ENCODE measurements at places on chromosomes 3 and 15.

DNA sequence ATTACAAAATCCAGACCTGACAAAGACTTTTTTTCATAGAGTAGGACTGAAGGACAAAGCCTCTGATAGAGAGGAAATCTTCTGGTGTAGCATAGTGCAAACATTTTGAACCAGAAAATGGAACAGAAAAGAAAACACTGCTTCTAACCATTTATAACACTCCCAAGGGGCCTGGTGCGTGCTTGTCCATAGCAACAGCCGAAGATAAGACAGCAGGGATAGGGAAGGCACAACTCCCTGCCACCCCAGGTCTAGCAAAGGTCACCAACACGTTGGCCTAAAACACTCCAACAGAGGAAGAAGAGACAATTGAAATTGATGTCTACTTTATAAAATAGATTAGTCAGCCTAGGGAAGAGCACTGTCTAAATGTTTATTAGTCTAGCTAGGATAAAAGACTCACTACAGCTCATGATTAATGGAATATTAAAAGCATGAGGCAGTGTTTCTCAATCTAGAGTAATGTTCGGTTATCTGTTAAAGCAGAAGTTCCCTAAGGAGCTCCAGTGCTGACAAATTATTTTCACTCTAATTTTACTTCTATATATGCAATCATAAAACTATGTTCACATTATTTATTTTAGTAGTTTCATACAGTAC is 145.2 kb downstream of the P3H2 start:
- no peak for DNase-seq

DNA sequence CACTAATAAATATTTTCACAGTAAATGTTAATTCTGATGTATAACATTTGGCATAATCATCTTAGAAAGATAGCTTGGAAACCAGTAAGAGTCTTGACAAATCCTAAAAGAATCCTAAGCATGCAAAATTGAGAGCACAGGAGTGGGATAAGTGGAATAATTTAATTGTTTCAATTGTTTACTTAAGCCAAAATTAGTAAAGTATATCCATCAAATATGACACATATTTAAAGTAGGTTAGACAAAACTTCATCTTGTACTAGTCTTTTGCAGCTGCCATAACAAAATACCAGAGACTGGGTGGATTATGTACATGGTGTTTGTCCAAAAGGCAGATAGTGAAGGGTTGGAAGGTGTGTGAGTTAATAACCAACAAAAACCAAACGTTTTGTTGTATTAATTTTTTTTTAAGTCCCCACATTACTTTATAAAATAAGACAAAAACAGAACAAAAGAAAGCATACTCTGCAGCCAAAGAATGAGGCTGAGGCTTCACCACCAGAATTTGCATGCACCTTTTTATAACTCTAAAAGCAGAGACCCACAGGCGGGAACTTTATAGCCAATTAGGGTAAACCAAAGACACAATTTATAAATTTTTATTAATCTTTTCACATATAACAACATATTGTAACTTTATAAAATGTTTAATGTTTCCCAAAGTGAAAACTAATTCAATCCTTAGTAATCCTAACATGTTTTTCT is 41.9 kb upstream of the CD200R1L start:
- no peak for DNase-seq

GRCh38 chr3:148727231-148727630 is 29.5 kb downstream of the AGTR1 start:
- no peak for DNase-seq

DNA sequence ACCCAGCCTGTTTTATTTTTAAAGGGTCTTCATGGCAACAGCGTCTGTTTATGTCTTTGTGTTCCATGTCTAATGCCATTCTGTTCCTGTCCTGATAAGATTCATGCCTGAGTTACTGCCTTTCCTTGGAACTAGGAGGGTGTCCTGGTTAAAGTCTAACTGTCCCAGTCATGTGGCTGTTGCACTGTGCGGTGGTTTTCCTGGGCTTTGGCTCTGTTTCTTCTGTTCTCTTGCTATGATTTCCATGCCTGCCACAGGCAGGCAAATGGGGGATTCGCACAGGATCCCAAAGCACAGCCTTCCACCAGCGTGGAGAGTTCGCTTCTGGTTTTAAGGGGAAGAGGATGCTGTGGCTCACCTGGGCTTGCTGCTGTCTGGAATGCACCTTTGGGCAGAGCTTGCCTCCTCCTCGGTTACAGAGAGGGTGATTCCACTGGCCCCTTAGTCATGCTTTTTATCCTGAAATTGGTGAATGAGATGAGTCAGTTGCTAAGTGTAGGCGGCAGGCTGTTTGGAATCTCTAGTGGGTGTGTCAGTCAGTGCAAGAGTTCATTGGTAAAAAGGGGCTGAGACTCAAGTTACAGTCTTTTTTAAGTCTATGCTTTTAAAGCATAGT is 86.8 kb downstream of the CCK start:
- DNase-seq = no peak

GRCh38 chr3:130789782-130790322 is 43.2 kb upstream of the PIK3R4 start:
- no peak for DNase-seq

GRCh38 chr3:85255949-85256348 is 297.2 kb downstream of the CADM2 start:
- DNase-seq = no peak

GRCh38 chr15:80695099-80695910 is at the start of gene ABHD17C:
TSS of gene ABHD17C (plus strand) at chr15:80695310. CDS start at chr15:80695430, 120 bp downstream.
- DNase-seq = no peak

GRCh38 chr3:123258811-123259420 is 57.2 kb downstream of the SEC22A start:
- DNase-seq = no peak

- DNase-seq = no peak
Observed at GRCh38 chr15:69298697-69299441, at the start of gene PAQR5. TSS of gene PAQR5 (plus strand) at chr15:69298912. CDS start at chr15:69360081, 61,169 bp downstream.

GRCh38 chr3:8224941-8225340 is 276.7 kb upstream of the LMCD1 start:
- DNase-seq = no peak

GRCh38 chr3:42118762-42119361 is 27.7 kb downstream of the TRAK1 start:
- no peak for DNase-seq

DNA sequence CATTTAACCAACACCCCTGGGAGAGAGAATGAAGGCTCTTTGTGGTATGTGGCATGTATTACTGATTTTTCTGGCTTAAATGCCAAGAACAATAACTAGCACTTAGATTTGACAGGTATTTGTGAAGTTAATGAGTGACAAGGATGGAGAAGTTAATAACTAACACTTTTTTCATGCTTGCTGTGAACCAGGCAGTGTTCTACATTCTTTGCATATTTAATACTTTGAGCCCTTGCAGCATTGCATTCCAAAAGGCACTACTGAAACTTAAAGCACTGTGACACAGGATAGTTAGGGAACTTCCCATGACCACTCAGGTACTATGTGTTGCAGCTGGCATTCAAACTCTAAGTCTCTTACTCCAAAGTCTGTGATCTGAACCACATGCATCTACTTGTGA is 650.6 kb downstream of the ZPLD1 start:
- DNase-seq = no peak

DNA sequence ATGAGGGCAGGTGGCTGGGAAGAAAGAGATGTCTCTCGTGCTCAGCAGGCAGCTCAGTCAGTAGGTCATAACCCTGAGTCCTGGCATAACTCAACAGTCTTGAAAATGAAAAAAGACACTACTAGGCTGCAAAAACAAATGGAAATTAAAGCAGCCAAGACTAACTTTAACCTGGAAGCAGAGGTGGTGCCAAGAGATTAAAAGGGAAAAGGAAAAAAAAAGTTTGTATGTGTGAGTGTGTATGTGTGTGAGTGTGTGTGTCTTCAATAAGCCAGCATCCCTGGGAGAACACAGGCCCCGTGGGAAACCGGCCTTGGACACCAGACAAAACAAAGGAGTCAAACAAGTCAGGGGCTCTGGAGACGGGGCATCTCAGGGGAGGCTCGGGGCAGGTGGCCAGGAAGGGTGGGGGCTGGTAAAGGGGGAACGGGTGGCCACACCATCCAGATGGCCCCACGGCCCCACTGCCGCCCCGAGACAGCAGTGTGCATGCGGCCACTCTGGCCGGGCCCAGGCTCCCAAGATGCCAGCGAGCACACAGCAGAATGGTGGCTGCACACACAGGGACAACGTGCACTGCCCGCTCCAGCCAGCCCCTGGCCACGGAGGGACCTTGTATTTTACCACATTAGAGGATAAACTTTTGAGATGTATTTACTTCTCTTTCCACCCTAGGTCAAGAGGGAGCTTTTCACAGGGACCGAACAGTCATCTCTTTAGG is 23.8 kb downstream of the CYFIP1 start:
- no peak for DNase-seq

DNA sequence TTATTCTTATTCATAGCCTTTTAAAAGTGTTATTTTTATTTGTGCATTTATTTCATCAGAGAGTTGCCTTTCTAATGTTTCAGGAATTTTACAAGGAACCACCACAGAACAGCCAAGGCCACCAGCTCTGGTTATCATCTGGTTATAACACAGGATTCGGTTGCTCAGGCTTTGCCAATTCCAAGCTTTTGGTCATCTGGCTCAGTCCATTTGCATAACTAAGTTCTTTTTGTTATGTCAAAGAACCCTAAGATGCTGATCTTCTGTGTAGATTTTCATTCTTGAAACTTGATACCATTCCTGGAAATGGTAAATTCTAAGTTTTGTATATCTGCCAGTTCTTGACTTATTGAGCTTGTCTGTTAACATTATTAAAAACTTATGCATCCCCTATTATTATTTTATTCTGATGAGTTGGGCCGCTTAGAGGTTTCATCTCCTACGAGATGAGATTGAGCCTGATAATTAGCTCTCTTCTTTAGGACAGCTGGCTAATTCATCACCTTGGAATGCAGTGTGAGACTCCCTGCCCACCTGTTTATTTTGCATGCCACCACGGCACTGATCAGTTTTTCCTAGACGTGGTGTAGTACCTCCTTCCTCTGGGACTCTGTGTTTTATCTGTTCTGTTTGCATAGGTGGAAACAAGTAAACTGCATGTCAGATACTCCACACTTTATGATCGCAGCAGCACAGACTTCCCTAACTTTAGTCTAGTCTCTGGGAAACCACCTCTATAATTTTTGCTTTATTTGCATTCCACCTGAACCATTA is 264.8 kb downstream of the SLCO3A1 start:
- DNase-seq = no peak

DNA sequence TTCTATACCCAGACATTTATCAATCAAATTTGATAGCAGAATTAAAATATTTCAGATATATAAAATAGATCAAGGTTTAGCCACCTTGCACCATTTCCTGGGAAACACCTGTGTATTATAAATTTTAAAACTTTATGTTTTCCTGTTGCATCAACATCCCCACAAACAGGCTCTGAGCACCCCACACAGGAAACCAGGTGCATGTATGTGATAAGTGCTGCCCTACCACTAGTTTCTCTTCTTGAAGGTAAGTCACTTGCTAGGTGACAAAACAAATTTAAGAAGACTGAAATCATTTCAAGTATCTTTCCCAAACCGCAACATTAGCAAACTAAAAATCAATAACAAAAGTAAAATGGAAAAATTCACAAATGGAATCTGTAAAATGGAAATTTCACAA is 496.1 kb upstream of the CCDC54 start:
- DNase-seq = no peak

GRCh38 chr3:71432044-71432975 is 151.2 kb downstream of the FOXP1 start:
- no peak for DNase-seq

DNA sequence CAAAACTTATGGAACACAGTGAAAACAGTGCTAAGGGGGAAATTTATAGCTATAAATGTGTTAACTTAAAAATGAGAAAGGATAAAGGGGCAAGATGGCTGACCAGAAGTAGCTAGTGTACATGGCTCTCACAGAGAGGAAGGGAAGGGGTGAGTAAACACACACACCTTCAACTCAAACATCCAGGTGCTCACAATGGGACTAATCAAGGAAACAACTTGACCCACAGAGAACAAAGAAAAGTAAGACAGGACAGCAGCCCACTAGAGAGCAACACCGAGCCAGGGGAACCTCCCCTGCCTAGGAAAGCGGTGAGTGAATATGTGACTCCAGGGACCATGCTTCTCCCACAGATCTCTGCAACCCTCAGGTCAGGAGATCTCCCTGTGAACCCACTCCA is 85.0 kb upstream of the UBP1 start:
- DNase-seq = no peak

DNA sequence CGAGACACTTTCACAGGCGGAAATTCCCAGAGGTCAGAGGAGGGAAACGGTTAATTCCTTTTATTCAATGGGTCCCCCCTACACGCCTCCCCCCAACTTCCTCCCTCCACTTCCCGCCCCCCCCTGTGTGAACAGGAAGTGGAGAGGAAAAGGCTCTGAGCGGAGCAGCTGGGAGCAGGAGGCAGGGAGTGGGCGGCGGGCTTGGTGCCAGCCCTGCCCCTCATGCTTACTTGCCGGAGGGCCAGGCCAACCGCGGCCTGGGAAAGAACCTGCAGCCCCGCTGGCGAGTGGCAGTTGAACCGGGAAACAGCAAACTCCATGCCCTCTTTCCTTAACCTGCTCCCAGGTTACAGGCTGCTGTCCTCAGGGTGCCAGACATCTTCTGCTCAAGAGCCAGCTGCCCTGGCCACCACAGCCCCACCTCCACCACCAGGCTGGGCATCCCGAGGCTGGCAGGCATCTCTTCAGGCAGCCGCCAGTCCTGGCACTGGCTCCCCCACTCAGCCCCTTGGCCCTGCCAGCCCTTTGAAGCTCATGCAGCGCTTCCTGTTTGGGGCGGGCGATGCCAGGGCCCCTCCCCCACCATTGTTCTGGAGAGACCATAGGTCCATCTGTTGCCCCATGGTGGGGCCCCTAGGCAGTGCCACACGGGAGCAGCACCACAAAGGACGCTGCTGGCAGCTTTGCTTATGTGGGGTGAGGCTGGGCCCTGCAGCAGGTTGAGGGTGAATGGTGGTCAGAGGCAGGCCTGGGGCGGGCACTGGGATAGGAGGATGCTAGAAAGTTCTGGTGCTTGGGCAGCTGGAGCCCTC is 12.9 kb downstream of the VPS18 start:
- DNase-seq = no peak

- DNase-seq = no peak
Observed at GRCh38 chr3:135869439-135870105, 96.0 kb upstream of the PPP2R3A start.
